ENCODE measurements at places on chromosomes 16 and 17. TPM values are rescaled to one million over a fixed set of nuclear protein-coding genes. Genes with fewer than 3 reads are reported as not detected.

Gene PRRT2
- total RNA-seq = 32.2 TPM

Gene PRR35
- 2.0 TPM for total RNA-seq

Gene NOXO1
- 0.55 TPM for total RNA-seq

Gene HSF4
- total RNA-seq = 33.2 TPM

Gene ZNF778
- total RNA-seq = 38.0 TPM

Gene SSTR5
- total RNA-seq = 2.4 TPM

Gene PPP1R27
- total RNA-seq = not detected

Gene GUCY2D
- 26.8 TPM for total RNA-seq

Gene TMEM100
- 10.3 TPM for total RNA-seq

Gene ZNF385C
- 4.0 TPM for total RNA-seq

Gene ARHGDIG
- 10.5 TPM for total RNA-seq

Gene ULK2
- 41.9 TPM for total RNA-seq

Gene GPT2
- 31.9 TPM for total RNA-seq

Gene SLC22A31
- total RNA-seq = not detected

Gene CBFA2T3
- 5.6 TPM for total RNA-seq

Gene GSDMA
- not detected for total RNA-seq

Gene NPIPA5
- total RNA-seq = not detected

Gene BAHCC1
- 34.8 TPM for total RNA-seq

Gene VMP1
- total RNA-seq = 213 TPM

Gene SF3B3
- total RNA-seq = 200 TPM

Gene IGSF6
- 0.99 TPM for total RNA-seq

Gene GGT6
- 6.9 TPM for total RNA-seq

Gene ODAD4
- total RNA-seq = 2.9 TPM

Gene ABCA9
- total RNA-seq = 12.8 TPM

Gene B4GALNT2
- not detected for total RNA-seq

Gene RNF166
- total RNA-seq = 15.6 TPM

Gene NEUROD2
- total RNA-seq = 3.7 TPM

All from camera-type eye (tissue), 1 donor.